ENCODE measurements at places on chromosomes 6 and 20.

GRCh38 chr20:14928083-14928482 is 590.7 kb upstream of the FLRT3 start:
- peak; percentile 86 for DNase-seq

GRCh38 chr6:116165596-116165995 is 39.7 kb upstream of the COL10A1 start:
- DNase-seq: no peak

- DNase-seq: peak; percentile 80
Measured at GRCh38 chr6:138622967-138623366, 123.7 kb upstream of the NHSL1 start.

DNA sequence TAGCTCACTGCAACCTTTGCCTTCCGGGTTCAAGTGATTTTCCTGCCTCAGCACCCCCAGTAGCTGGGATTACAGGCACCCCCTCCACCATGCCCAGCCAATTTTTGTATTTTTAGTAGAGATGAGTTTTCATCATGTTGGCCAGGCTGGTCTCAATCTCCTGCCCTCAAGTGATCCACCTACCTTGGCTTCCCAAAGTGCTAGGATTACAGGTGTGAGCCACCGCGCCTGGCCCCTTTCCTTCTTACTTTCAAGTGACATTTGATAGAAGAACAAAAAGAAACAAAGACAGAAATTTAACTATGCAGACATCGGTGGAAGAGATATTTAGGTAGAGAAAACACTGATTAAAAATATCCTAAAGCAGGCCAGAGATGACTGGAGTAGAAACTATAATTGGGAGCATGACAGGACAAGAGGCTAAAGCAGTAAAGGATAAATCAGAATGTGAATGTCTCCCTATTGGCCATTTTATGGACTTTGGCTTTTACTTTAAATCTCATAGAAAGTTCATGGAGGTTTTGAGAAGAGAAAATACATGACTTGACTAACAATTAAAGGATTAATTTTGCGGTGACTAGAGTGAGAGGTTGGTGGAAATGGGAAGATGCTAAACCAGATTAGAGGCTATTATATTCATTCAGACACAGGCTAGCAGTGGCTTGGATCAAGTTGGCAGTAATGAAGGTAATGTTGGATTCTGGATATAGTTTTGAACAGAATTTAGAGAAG is 2.2 kb upstream of the EYS start:
- no peak for DNase-seq

- DNase-seq: no peak
Measured at GRCh38 chr6:1262704-1263038, 49.2 kb upstream of the FOXQ1 start.

DNA sequence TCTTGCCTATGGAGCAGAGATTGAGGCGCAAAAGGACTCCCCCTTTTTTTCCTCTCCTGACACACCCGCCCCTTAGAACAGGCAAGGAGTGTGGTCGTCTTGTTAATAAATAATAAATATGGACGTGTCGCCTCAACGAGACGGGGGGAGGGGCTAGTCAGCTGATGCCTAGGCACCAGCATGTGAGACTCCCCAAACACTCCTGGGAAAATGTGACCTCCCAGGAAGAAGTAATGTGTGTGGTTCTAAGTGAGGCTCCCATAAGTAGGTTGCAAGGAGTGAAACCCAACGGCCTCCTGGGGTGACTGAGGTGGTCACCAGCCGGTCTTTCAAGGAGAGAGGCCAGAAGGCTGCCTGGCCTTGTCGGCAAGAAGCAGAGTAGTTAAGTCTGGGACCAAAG is 1.1 kb upstream of the FAXC start:
- peak; percentile 63 for DNase-seq

GRCh38 chr6:12844284-12845223 is 128.0 kb downstream of the PHACTR1 start:
- peak; percentile 47 for DNase-seq

GRCh38 chr6:33905071-33905609 is 101.3 kb upstream of the MLN start:
- peak; percentile 56 for DNase-seq

Data from NCI-H69 (cell line).